Psoas muscle (tissue), 8 donors: ENCODE measurements at places on chromosomes 16 and 17.

GRCh38 chr17:31013844-31014243, 43.0 kb downstream of the RNF135 start:
- DNase-seq: no peak

GRCh38 chr17:9218911-9219310, 197.6 kb downstream of the NTN1 start:
- no peak for DNase-seq

- no peak for DNase-seq
Observed at GRCh38 chr16:12752159-12752558, 51.5 kb downstream of the CPPED1 start.

GRCh38 chr16:48102083-48103008, 53.4 kb downstream of the ABCC12 start:
- DNase-seq: no peak
